ENCODE measurements at places on chromosomes 2 and 18.

- DNase-seq: no peak
Observed at GRCh38 chr2:202624133-202624532, 10.6 kb upstream of the FAM117B start.

DNA sequence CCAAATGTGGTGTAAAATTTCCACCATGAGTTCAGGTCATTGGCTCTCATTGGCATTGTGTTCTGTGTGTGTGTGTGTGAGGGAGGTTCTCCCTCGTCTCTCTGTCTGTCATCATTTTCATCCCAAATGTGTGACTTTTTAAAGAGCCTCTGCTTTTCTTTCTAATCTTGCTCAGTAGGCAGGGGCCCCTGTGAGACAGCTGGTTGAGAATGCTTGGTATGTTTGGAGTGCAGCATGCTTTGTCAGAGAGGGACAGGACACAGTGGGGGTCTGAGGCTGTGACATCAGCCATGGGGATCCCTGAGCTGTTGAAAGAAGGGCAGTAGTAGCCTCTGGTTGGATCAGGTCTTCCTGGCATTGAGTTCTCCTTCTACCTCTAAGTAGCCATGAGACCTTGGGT lies 10.6 kb downstream of the PTPRM start:
- DNase-seq: no peak

- no peak for DNase-seq
Observed at GRCh38 chr2:166230724-166231070, 102.9 kb upstream of the SCN1A start.

DNA sequence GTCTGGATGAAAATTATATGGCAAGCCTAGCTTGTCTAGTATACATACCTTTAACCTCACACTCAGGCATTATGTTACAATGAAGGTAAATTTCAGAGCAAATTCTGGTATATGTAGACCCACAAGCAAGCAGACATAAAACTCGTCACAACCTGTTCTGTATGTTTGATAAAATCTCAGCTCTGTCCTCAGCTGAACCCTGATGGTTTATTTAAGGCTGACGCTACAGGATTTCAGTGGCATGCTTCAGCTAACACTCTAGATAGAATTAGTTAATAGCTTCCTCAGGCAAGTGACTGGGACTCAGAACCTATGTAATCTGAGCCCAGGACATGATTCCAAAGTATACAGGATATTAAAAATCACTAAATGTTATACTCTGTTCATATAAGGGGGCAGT lies 68.2 kb upstream of the MC2R start:
- DNase-seq: no peak

DNA sequence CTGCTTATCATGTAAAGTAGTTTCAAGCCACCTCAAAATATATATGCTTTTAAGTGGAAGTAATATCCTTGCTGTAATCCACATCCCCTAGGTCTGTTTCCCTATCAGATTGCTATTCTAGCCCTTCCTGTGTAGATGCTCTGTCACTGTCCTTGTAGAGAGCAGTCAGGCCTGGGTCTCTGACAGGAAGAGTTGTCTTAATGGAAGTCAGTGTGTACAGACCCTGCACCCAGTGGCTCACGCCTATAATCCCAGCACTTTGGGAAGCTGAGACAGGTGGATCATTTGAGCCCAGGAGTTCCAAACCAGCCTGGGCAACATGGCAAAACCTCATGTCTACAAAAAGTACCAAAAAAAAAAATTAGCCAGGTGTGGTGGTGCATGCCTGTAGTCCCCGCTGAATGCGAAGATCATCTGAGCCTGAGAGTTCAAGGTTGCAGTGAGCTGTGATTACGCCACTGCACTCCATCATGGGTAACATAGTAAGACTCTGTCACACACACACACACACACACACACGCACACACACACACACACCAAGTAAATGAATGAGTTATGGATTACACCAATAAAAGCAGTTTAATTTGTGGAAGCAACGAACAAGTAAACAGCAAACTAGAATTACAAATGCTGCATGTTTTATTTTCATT lies 70.2 kb upstream of the DSC1 start:
- no peak for DNase-seq

All from activated CD8-positive, alpha-beta memory T cell treated with anti-CD3 and anti-CD28 coated beads for 4 hours (primary cell).